ENCODE measurements at places on chromosomes 4 and X. TPM values are rescaled to one million over a fixed set of nuclear protein-coding genes. Genes with fewer than 3 reads are reported as not detected.

The QRFPR gene
- polyA plus RNA-seq, result 0.77 TPM

The LEF1 gene
- 85.9 TPM for polyA plus RNA-seq

- DNase-seq, result no peak
Observed at GRCh38 chrX:20432746-20433387, 166.2 kb upstream of the RPS6KA3 start.

- DNase-seq, result no peak
Observed at GRCh38 chrX:131219271-131219670, 69.8 kb downstream of the IGSF1 start.

DNA sequence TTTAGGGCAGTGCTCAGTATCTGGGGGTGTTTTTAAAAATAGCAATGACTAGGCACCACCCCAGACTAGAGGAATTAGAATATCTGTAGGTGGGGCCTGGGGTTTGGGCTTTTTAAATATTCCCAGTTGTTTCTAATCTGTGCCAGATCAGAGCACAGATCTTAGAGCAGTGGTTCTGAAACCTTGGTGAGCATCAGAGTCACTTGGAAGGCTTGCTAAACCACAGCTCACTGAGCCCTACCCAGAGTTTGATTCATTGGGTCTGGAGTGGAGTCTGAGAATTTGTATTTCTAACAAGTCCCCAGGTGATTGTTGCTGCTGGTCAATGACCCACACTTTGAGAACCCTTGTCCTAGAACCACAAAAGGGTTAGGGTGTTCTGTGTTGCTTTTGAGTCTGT is 16.7 kb downstream of the HADH start:
- no peak for DNase-seq

DNA sequence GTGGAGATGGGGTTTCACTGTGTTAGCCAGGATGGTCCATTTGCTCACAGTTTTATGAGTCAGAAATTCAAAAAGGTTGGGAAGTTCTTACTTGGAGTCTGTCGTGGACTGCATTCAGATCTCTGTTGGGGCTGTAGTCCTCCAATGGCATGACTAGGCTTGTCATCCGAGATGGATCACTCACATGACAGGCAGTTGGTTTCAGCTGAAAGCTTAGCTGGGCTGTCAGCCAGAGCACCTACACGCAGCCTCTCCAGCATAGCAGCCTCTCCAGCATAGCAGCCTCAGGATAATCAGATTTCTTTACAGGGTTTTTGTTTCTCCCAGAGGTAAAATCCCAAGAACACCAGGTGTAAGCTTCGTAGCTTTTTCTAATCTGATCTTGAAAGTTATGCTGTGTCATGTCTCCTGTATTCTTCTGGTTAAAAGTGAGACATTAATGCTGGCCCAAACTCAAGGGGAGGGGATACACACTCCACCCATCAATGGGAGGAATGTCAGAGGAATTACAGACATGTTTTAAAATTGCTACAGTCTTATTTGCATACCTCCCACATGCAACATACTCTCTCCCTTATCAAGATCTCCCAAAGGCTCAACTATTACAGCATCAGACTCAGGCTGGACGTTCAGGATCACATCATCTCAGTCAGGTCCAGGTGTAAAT is 31.6 kb upstream of the SOD3 start:
- no peak for DNase-seq

GRCh38 chr4:23476515-23477090 is 413.2 kb downstream of the PPARGC1A start:
- DNase-seq, result no peak

GRCh38 chr4:7524064-7524682 is 89.4 kb upstream of the PSAPL1 start:
- DNase-seq, result no peak

DNA sequence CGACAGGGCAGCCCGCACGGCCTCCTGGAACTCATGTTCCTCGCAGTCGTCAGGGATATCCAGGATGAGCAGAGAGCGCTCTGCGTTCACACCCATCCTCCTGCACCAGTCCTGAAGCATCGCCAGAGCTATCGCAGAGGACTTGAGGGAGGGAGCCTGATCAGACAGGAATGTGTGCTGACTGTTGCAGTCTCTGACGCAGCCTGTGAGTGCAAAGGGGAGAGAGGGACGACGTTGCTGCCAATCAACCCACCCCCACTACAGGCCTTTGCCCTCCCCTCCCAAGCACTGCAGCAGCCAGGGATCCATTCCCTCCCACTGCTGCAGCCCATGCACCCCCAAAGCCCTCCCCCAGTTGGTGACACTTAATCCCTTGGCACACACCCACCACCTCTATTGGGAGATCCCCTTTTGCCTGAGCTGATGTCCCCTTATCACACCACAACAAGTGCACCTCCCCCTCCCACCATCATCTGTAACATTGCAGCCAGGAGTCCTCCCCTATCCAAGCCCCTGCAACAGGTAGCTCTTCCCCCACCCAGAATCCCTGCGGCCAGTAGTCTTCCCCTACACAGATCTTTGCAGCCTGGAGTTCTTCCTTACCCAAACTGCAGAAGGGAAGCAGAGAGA is 897 bp downstream of the PNMA6F start:
- DNase-seq, result no peak

GRCh38 chr4:145177511-145177905 is 2.9 kb downstream of the OTUD4 start:
- DNase-seq, result no peak

All from renal cortex interstitium (tissue), 15 donors.